ENCODE measurements at places on chromosomes 5 and 9. TPM values are rescaled to one million over a fixed set of nuclear protein-coding genes. Genes with fewer than 3 reads are reported as not detected.

DNA sequence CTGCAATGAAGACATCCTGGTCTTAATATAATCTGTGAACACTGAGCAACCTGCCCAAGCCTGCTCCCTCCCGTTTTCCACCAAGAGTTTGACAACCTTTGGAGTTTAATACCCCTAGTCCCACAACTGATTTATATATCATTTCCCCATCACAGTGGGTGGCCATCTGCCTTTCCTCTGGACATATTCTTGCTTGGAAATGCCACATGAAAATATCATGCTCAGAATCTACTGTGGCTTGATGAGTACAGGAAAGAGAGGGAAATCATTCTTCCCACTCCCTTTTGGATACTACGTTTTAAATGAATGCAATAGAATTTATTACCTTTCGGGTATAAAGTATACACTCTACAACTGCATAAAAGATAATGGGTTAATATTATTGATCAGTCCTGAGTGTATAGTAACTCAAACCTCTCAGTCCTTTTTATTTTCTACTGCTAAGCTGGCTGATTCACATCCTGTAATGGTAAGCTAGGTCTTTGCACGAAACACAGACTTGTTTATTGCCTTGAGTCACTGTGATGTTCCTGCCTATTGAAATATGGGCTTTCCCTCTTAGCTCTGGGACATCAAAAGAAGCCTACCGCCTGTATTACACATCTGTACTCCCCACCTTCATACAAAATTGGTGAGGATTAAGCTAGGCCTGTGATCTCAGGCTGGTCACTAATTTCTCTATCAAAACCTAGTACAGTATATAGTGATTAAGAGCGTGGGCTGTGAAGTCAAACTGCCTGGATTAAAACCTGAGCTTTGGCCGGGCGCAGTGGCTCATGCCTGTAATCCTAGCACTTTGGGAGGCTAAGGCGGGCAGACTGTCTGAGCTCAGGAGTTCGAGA lies 67.6 kb upstream of the NR5A1 start:
- no peaks in the 10 kb centered on the region for H3K36me3 ChIP-seq
- no peak for DNase-seq
- H3K27ac ChIP-seq: no peak overlapping the region
- no peaks in the 10 kb centered on the region for H3K4me1 ChIP-seq
- H3K4me3 ChIP-seq: no peak overlapping the region
- H3K27me3 ChIP-seq: peaks cover 5% of the 10 kb centered on the region

Gene ADAMTS16
- not detected for total RNA-seq

GRCh38 chr5:144788046-144788445 lies 617.4 kb downstream of the KCTD16 start:
- H3K4me3 ChIP-seq: no peak overlapping the region
- H3K4me1 ChIP-seq: no peaks in the 10 kb centered on the region
- H3K27me3 ChIP-seq: no peaks in the 10 kb centered on the region

Gene ACER2
- 1.8 TPM for total RNA-seq

Gene PCDHB8
- not detected for total RNA-seq

DNA sequence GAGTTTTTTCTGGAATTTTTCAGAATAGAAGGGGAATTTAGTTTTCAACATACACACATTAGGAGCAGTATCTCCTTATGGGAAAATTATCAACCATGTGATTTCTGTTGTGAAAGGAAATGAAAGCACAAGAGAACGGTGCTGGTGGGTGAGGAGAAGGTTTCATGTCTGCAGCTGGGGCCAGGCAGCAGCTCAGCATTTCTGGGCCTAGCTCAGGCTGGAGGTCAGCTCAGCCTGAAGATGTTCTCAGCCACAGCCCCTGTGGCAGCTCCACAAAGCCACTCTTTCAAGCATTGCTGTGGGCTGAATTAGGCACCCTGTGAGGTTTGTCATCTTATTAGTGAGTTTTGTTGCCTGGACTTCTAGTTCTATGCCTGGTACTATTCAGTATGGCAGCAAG lies 90.3 kb downstream of the DIRAS2 start:
- no peaks in the 10 kb centered on the region for H3K36me3 ChIP-seq
- no peak overlapping the region for H3K27ac ChIP-seq
- no peak overlapping the region for H3K4me3 ChIP-seq
- H3K4me1 ChIP-seq: no peaks in the 10 kb centered on the region
- no peaks in the 10 kb centered on the region for H3K27me3 ChIP-seq

- H3K36me3 ChIP-seq: peaks cover 3% of the 10 kb centered on the region
- no peaks in the 10 kb centered on the region for H3K27me3 ChIP-seq
- no peak for DNase-seq
- H3K4me1 ChIP-seq: peaks cover 33% of the 10 kb centered on the region
- no peak overlapping the region for H3K4me3 ChIP-seq
- H3K27ac ChIP-seq: no peak overlapping the region
Measured at GRCh38 chr9:33858423-33858822, 41.5 kb downstream of the UBE2R2 start.

Gene SLC45A2
- total RNA-seq: not detected

- no peak overlapping the region for H3K4me3 ChIP-seq
- DNase-seq: no peak
- no peaks in the 10 kb centered on the region for H3K36me3 ChIP-seq
- no peaks in the 10 kb centered on the region for H3K4me1 ChIP-seq
Measured at GRCh38 chr9:135295551-135296300, 183.9 kb upstream of the PPP1R26 start.

GRCh38 chr5:66602621-66603020 lies 6.4 kb downstream of the MAST4 start:
- H3K27ac ChIP-seq: no peak overlapping the region
- peaks cover 42% of the 10 kb centered on the region for H3K27me3 ChIP-seq
- H3K4me1 ChIP-seq: peaks cover 3% of the 10 kb centered on the region
- no peaks in the 10 kb centered on the region for H3K36me3 ChIP-seq

GRCh38 chr9:132583584-132584304 lies 1.3 kb downstream of the BARHL1 start:
- DNase-seq: no peak
- H3K27ac ChIP-seq: no peak overlapping the region
- no peak overlapping the region for H3K4me3 ChIP-seq
- H3K4me1 ChIP-seq: peaks cover 8% of the 10 kb centered on the region

- H3K27me3 ChIP-seq: no peaks in the 10 kb centered on the region
- H3K36me3 ChIP-seq: peaks cover 27% of the 10 kb centered on the region
- peak overlapping the region; percentile 46 for H3K27ac ChIP-seq
- H3K4me3 ChIP-seq: no peak overlapping the region
- peaks cover 58% of the 10 kb centered on the region for H3K4me1 ChIP-seq
Measured at GRCh38 chr9:113589407-113589806, 125.9 kb downstream of the RGS3 start.

Gene CCNI2
- 4.2 TPM for total RNA-seq

Gene FER
- total RNA-seq: 9.5 TPM
